ENCODE measurements at places on chromosomes 5 and 9.

GRCh38 chr9:77954666-77955015 is 77.0 kb downstream of the GNAQ start:
- H3K27ac ChIP-seq, result no peak overlapping the region
- no peaks in the 10 kb centered on the region for H3K27me3 ChIP-seq
- H3K36me3 ChIP-seq, result no peaks in the 10 kb centered on the region
- no peak for DNase-seq

GRCh38 chr5:115068239-115069086 is 101.2 kb downstream of the TRIM36 start:
- no peak for DNase-seq
- no peak overlapping the region for H3K4me3 ChIP-seq
- H3K4me1 ChIP-seq, result peaks cover 6% of the 10 kb centered on the region

GRCh38 chr5:159586921-159587320 is 256.6 kb upstream of the IL12B start:
- no peaks in the 10 kb centered on the region for H3K36me3 ChIP-seq
- no peak overlapping the region for H3K27ac ChIP-seq
- H3K4me3 ChIP-seq, result no peak overlapping the region
- no peak for DNase-seq

- peaks cover 7% of the 10 kb centered on the region for H3K4me1 ChIP-seq
- peaks cover 8% of the 10 kb centered on the region for H3K36me3 ChIP-seq
- DNase-seq, result peak; percentile 83
- H3K4me3 ChIP-seq, result no peak overlapping the region
- no peak overlapping the region for H3K27ac ChIP-seq
- no peaks in the 10 kb centered on the region for H3K27me3 ChIP-seq
Measured at GRCh38 chr5:10513501-10514442, 50.1 kb upstream of the ANKRD33B start.

GRCh38 chr5:83552275-83552674 is 80.7 kb downstream of the VCAN start:
- H3K4me1 ChIP-seq, result no peaks in the 10 kb centered on the region
- H3K27me3 ChIP-seq, result no peaks in the 10 kb centered on the region
- no peak overlapping the region for H3K4me3 ChIP-seq
- no peak for DNase-seq
- H3K36me3 ChIP-seq, result peaks cover 8% of the 10 kb centered on the region
- no peak overlapping the region for H3K27ac ChIP-seq

- H3K4me1 ChIP-seq, result no peaks in the 10 kb centered on the region
- no peak for DNase-seq
- no peaks in the 10 kb centered on the region for H3K36me3 ChIP-seq
- no peak overlapping the region for H3K4me3 ChIP-seq
Measured at GRCh38 chr5:172438319-172438668, 16.0 kb downstream of the SH3PXD2B start.

GRCh38 chr9:109906766-109907382 is 126.9 kb downstream of the PALM2AKAP2 start:
- no peak overlapping the region for H3K4me3 ChIP-seq
- no peaks in the 10 kb centered on the region for H3K36me3 ChIP-seq
- peaks cover 13% of the 10 kb centered on the region for H3K4me1 ChIP-seq
- H3K27ac ChIP-seq, result no peak overlapping the region

- H3K27ac ChIP-seq, result no peak overlapping the region
- H3K4me3 ChIP-seq, result no peak overlapping the region
- DNase-seq, result no peak
Measured at GRCh38 chr5:56517011-56517416, 283.9 kb upstream of the ANKRD55 start.

- DNase-seq, result peak; percentile 9
- H3K36me3 ChIP-seq, result no peaks in the 10 kb centered on the region
- no peak overlapping the region for H3K27ac ChIP-seq
Measured at GRCh38 chr5:3353561-3353960, 242.1 kb upstream of the IRX1 start.

DNA sequence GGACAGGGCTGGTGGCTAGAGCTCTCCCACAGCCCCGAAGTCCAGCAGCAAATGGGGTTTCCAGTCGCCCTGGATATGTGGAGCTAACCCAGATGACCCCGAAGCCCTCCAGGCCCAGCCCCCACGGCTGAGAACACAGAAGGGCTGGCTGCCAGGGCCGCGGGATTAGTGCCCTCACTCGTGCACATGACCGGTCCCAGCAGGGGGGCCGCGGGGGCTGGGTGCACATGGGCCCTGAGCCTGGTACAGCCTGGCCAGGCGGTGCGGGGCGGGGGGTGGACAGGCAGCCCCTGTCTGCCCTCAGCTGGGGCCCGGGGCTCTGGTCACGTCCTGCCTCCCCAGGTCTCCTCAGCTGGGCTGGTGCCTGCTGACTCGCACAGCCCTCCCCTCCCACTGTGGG is 5.9 kb downstream of the SSNA1 start:
- no peak overlapping the region for H3K4me3 ChIP-seq
- peaks cover 4% of the 10 kb centered on the region for H3K4me1 ChIP-seq
- no peak overlapping the region for H3K27ac ChIP-seq
- H3K36me3 ChIP-seq, result peaks cover 5% of the 10 kb centered on the region

GRCh38 chr9:129435988-129436717 is 184.7 kb downstream of the C9orf50 start:
- no peak overlapping the region for H3K27ac ChIP-seq
- H3K4me1 ChIP-seq, result no peaks in the 10 kb centered on the region
- H3K27me3 ChIP-seq, result peaks cover 39% of the 10 kb centered on the region
- H3K4me3 ChIP-seq, result peak overlapping the region; percentile 59

GRCh38 chr5:108206707-108207106 is 175.2 kb downstream of the FBXL17 start:
- H3K27ac ChIP-seq, result no peak overlapping the region
- no peak for DNase-seq
- no peaks in the 10 kb centered on the region for H3K36me3 ChIP-seq
- H3K4me3 ChIP-seq, result no peak overlapping the region
- H3K27me3 ChIP-seq, result no peaks in the 10 kb centered on the region

GRCh38 chr9:133619791-133620190 is 10.6 kb upstream of the FAM163B start:
- H3K36me3 ChIP-seq, result no peaks in the 10 kb centered on the region
- H3K27me3 ChIP-seq, result no peaks in the 10 kb centered on the region
- no peaks in the 10 kb centered on the region for H3K4me1 ChIP-seq
- no peak for DNase-seq

GRCh38 chr5:103598997-103599566 is 36.5 kb upstream of the NUDT12 start:
- H3K4me3 ChIP-seq, result no peak overlapping the region
- no peaks in the 10 kb centered on the region for H3K4me1 ChIP-seq
- no peaks in the 10 kb centered on the region for H3K36me3 ChIP-seq
- no peak for DNase-seq

DNA sequence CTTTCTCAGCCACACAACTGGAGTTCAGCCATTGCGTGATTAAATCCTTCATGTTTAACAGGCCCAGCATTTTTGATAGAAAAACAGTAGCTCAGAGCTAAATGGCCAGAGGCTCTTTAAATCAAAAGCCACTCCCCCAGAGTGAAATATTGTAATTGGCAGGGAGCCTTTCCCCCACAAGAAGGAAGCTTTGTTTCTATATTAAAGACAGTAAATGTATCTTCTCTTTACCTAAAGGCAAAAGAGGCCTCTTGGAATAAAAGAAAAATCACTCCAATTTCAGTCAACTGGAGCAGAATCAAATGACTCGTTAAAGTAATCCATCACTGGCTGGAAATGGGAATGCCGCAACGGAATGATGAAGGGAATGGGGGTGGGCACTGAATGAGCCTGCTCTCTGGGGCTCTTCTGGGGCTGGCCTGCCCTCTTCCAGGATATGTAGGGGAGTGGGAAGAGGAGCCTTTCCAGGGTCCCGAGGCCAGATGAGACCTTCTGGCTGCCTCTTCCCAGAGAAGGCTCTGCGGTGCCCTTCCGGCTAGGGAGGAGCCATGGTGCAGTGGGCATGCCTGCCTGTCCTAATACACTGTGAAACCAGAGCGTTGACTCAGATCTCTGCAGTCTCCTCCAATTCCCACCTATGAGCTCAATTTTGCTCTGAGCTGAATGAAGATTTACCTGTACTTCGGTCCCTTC is 45.2 kb downstream of the ANKDD1B start:
- no peaks in the 10 kb centered on the region for H3K27me3 ChIP-seq
- no peak for DNase-seq
- H3K4me3 ChIP-seq, result no peak overlapping the region
- H3K27ac ChIP-seq, result no peak overlapping the region
- no peaks in the 10 kb centered on the region for H3K4me1 ChIP-seq
- H3K36me3 ChIP-seq, result no peaks in the 10 kb centered on the region

GRCh38 chr9:86246752-86247161 is 12.7 kb downstream of the C9orf153 start:
- H3K4me1 ChIP-seq, result no peaks in the 10 kb centered on the region
- no peak overlapping the region for H3K27ac ChIP-seq
- H3K4me3 ChIP-seq, result no peak overlapping the region
- DNase-seq, result peak; percentile 37
- no peaks in the 10 kb centered on the region for H3K27me3 ChIP-seq
- peaks cover 1% of the 10 kb centered on the region for H3K36me3 ChIP-seq

GRCh38 chr5:37769108-37769507 is 70.7 kb downstream of the GDNF start:
- H3K36me3 ChIP-seq, result peaks cover 3% of the 10 kb centered on the region
- no peak overlapping the region for H3K4me3 ChIP-seq
- H3K4me1 ChIP-seq, result no peaks in the 10 kb centered on the region
- H3K27me3 ChIP-seq, result no peaks in the 10 kb centered on the region
- no peak overlapping the region for H3K27ac ChIP-seq

Data from H9 (cell line).